T-helper 1 cell (primary cell): ENCODE measurements at places on chromosomes 6 and 20.
A peak's percentile ranks its signal among the peaks of the same experiment; 100 is the strongest.

- DNase-seq, result no peak
Observed at GRCh38 chr20:38117205-38117604, 47.9 kb downstream of the TGM2 start.

GRCh38 chr6:90870561-90870960, 283.7 kb upstream of the MAP3K7 start:
- no peak for DNase-seq

DNA sequence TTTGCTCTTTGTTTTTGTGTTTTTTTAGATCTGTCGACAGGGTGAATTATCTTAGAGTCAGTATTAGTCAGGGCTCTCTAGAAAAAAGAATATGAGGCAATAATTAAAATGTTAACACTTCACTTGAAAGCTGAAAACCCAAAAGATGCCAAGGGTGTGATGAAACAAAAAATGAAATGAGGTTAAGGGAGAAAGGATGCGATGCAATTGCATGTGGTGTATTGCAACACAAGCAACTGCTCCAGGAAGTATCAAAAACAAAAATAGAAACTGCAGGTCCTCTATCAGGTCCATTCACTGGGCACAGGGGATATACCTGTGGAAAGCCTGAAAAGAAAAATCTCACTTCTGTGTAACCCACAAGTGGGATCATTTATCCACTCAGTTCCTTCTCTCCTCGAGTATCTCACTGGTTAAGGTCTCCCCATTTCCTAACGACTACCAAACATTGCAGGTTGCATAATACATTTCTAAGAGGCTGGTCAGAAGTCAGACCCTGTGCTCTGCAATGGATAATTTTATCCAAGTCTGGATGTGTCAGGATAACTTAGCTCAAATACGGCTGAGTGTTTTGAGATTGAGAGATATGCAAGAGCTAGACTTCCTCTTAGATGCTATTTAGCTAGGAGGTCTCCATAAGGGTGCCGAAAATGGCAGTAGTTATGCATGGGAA, 257.7 kb upstream of the GJE1 start:
- no peak for DNase-seq

DNA sequence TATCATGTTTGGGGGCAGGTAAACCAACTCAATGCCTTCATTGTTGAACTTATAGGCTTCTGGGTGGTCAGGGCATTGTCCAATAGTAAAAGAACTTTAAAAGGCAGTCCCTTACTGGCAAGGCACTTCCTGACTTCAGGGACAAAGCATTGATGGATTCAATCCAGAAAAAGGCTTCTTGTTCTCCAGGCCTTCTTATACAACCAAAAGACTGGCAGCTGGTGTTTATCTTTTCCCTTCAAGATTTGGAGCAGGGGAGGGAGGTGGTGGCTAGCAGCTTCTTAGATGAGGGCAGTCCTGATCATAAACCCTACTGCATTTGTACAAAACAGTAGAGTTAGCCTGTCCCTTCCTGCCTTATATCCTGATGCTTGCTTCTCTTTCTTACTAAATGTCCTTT, 57.5 kb downstream of the NCOA3 start:
- DNase-seq, result no peak

DNA sequence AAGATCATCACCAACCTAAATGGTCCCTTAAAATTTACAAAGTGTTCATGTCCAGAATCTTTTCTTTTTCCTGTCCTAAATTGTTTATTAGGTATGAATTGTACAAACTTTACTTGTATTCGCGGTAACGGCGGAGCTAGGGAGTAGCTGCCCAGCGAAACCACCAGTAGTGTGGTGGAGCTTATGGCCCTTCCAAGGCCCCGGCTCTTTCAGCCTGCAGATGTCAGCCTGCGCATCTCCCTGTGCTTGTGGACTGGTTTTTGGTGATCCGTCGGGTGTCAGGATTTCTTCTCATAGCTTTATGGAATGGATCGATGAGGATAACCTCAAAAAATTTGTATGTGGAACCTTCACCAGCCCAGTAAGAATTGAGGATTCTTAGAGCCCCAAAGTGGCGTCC, 27.2 kb upstream of the ENPP1 start:
- no peak for DNase-seq

DNA sequence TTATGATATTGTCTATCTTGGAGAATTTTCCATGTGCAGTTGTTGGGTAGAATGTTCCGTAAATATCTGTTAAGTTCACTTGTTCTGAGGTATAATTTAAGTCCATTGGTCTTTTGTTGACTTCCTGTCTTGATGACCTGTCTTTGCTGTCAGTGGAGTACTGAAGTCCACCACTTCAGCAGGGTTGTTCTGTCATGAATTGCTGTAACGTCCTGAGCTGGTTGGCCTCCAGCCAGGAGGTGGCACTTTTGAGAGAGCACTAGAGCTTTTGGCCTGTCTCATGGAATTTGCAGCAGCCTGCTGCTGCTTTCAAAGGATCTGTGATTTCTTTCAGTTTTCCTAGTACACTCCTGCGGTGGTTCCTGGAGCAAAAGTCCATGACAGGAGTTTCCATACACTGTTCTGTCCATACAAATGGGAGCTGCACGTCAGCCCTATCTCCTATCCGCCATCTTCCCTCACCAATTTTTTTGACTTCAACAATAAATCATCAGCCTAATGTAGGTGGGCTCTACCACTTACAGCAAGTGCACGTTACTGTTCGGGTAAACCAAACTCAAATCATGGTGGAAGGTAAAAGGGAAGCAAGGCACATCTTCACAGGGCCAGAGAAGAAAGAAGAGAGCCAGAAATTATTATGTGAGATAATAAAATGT, 46.9 kb upstream of the TRERF1 start:
- DNase-seq, result no peak

- DNase-seq, result no peak
Observed at GRCh38 chr6:22925304-22925835, 356.0 kb downstream of the HDGFL1 start.

GRCh38 chr6:35454391-35455110, 2.4 kb downstream of the FANCE start:
- no peak for DNase-seq

GRCh38 chr20:1322511-1323245, 6.3 kb downstream of the SDCBP2 start:
- no peak for DNase-seq

DNA sequence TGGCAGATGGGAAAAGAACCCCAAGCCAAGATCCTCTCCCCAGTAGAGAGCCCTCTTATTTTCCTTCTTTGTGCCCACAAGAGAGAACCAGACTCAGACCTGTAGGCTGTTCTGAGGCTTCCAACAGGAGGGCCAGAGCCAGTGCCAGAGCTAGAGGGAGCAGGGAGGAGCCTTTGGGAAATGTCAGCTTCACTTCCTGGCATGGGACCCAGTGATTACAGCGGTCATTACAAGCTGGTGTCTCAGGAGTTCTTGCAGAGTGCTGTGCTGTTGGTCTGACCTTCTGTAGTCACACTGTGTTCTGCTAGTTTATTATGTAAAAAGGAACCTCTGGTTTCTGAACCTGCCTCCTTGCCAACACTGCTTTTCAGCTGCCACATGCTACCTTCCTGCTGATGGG, 38.9 kb downstream of the STK35 start:
- DNase-seq, result no peak

DNA sequence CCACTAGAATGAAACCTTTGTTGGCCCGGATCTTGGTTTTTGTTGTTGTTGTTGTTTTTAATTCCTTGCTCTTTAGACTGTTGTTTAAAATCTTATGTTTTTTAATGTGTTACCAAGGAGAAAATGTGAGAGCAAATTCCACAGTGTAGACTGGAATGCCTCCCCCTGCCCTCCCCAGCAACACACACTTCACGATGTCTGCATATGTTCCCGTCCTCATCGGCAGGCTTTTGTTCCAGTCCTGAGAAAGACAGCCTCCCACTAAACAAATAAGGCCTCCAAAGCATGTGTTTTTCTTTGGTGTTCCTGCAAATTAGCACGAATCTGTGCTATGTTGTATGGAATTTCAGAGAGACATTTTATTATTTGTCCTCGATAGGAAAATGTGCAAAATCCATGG, 263.3 kb upstream of the QKI start:
- no peak for DNase-seq

DNA sequence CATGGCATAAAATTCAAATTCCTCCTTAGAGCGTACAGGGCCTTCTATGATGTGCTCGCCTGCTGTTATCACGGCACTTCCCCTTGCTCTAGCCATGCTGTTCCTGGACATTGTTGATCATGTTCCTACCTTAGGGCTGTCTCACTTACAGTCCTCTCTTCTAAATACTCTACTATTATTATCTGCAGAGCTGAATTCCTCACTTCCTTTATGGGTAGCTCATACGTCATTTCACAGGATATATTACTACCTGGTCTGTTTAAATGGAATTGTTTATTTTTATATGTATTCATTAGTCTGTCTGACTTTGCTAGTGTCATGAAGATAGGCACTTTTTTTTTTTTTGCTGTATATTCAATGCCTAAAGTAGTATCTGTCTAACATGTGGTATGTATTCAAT, 94.7 kb upstream of the FLRT3 start:
- DNase-seq, result no peak

- DNase-seq, result peak; percentile 27
Observed at GRCh38 chr6:107819964-107820337, 4.2 kb downstream of the SCML4 start.

DNA sequence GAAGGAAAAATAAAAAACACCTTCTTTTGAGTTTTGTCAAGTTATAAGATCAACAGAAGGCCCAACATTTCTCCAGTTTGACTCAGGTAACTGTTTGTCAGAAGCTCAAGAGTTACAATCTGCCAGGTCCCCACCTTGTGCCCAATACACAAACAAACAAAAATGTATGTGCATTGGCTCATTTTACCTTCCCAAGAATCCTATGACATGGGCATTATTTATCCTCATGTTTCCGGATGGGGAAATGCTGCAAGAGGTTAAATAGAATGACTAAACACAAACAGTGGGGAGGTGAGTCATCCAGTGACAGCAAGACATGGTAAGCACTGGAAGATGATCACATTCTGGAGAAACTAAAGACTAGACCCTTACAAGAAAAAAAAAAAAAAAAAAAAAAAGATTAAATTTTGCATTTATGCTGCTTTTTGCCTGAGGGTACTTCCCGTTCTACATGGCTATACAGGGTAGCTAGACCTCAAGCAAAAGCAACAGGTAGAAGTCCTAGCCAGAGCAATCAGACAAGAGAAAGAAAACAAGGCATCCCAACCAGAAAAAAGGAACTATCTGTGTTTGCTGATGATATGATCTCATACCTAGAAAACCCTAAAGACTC, 23.6 kb upstream of the ANKRD60 start:
- no peak for DNase-seq

DNA sequence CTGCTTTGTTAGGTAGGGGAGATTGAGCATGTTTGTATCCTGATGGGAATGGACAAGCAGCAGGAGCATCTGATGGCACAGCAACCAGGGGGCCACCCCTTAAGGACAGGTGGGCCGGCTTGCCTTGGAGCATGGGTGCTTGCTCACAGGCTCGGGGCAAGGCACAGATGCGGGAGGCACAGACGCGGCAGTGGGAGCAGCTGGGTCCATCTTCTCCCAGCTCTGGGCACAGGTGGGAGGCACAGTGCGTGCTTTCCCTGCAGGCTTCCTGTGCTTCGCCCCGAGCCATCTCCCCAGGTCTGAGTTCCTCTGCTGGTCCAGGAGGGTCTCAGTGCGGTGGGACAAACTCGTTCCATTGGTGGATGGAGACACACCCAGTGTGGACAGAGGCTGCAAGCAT, 73.6 kb upstream of the BHLHE23 start:
- DNase-seq, result no peak

- no peak for DNase-seq
Observed at GRCh38 chr6:3334555-3334954, 75.8 kb downstream of the PSMG4 start.

- DNase-seq, result no peak
Observed at GRCh38 chr6:68740828-68741500, 105.9 kb downstream of the ADGRB3 start.

- DNase-seq, result no peak
Observed at GRCh38 chr6:136962661-136963060, 40.6 kb downstream of the SLC35D3 start.

DNA sequence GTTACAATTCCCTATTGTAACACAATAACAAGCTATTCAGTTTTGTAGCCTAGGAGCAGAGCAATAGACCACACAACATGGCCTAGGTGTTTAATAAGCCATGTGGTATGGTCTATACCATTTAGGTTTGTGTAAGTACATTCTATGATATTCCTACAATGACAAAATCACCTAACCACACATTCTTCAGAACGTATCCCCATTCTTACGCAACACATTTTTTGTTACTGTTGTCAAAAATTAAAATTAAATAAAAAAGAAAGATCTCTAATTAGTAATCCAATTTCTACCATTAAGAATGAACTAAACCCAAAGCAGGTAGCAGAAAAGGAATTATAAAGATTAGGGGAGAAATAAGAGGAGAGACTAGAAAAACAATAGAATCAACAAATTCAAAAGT, 44.0 kb downstream of the RANBP9 start:
- DNase-seq, result no peak

DNA sequence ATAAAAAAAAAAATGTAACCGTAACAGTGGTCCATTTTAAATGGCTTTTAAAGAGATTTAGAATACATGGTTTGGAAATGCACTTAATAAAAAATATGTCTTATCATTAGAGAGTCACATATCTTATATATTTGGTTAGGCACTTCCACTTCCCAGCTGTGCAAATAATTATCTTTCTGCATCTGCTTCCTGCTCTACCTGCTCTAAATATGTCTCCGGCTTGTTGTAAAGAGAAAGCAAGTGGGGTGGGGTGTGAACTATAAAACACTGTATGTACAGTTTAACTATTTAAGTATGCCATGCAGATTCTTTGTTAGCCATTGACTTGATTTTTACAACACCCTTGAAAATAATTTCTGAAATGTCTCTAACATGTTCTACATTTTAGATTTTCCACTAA, 106.3 kb downstream of the NKAIN2 start:
- no peak for DNase-seq
